ENCODE measurements at places on chromosomes 13 and 19.
A peak's percentile ranks its signal among the peaks of the same experiment; 100 is the strongest.

GRCh38 chr13:79128158-79128557 lies 277.9 kb downstream of the RBM26 start:
- DNase-seq = peak; percentile 74

DNA sequence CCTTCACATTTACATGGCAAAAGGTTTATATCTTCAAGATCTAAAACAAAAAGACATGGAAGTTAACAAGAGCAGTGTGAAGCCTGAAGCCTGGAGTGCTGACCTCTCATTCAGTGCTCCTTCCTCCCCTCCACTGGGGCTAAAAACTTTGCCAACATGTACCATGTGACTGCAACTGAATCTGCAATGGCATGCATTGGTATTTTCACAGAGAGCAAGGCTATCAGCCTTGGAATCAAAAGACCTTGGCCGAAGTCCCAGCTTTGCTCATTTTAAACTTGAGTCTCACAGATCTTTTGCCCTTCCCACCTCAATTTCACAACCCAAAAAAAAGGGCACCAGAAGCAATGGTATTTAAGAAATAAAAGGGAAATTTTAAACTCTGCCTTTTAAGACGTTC lies 325.1 kb downstream of the DCT start:
- DNase-seq = peak; percentile 73

- DNase-seq = no peak
Measured at GRCh38 chr19:15169541-15170285, 31.1 kb downstream of the NOTCH3 start.

GRCh38 chr19:36089847-36090246 lies 21.1 kb upstream of the OVOL3 start:
- DNase-seq = no peak

GRCh38 chr13:74274916-74275315 lies 140.7 kb upstream of the KLF12 start:
- peak; percentile 44 for DNase-seq

DNA sequence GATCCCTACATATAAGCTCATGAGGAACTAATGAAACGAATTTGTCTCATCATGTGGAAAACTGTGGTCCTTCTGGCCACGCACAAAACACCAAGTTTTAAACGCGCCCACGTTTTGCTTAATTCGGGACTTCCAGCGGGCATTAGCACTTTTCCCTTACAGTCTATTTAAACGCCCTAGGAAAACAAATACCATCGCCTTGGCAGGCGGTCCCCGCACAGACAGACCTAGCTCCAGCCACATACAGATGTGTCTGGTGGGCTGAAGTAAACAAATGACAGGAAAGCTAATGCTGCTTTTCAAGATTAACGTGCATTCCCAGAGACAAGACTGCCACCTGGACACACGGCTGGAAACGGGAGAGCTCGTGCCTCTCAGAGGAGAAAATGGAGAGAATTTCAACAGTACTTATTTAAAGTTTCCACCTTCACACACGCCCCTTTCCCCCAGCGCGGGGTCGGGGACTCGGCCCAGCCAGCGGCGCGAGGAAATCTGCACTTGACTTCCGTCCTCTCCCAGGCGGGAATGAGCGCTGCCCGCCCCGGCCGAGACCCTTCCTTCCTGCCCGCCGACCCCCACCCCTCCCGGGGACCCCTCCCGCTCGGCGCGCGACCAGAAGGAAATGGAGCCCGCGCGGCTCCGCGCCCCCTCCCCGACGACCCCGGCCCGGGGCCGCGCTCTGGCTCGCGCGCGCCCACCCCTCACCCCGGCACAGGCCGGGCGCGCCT lies 931 bp downstream of the USP12 start:
- DNase-seq = no peak

GRCh38 chr13:24659239-24659638 lies 21.0 kb upstream of the ATP12A start:
- DNase-seq = no peak

DNA sequence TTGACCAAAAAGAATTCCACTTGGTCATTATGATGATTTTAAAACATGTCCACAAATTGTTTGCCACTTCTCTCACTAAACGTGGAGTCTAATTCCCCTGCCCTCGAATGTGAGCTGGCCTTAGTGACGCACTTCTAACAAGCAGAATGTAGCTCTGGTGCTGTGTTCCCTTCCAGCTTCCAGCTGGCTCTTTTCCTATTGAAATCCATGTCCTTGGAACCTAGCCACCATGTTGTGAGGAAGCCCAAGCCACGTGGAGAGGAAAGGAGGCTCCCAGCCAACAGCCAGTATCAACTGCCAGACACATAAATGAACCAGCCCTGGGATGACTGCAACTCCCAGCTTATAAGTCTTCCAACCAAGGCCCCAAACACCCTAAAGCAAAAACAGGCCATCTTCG lies 23.6 kb upstream of the CEBPA start:
- peak; percentile 72 for DNase-seq

DNA sequence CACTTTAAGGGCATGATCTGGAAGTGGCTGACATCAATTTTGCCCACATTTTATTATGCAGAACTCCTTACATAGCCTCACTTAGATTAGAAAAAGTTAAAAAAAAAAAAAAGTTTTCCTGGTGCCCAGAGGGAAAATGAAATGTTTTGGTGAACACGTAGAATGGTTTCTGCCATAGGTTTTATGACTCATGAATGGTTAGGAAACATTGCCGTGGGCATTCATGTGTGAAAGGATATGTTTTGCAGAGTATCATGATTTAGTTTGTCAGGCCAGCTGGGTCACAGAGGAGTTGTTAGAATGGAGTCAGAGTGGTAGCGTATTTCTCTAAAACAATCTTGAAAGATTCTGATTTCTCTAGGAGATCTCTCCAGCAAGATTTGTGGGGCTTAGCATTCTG lies 133.8 kb downstream of the MRPL57 start:
- peak; percentile 64 for DNase-seq

DNA sequence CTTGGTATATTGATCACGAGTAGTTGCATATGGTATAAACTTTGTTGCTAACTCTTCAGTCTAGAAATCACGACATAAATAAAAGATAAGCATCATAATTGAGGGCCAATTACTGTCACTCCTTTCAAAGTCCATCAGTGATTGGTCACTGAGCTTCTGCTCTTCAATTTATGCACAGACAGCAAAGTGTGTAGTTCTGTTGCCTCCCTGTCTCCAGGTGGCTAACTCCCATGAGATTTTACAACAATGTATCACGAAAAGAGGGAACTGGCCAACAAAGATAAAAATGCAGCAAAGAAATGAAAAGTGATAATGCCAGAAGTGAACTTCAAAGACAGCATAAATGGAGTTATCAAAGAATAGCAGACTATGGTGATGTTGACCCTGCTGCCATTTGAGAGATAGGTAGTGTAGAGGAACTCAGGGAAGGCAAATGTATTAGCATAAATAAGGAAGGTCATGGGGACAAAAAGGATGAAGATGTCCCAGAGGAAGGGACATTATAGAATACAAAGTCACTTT lies 12.7 kb upstream of the TNFSF14 start:
- DNase-seq = no peak

DNA sequence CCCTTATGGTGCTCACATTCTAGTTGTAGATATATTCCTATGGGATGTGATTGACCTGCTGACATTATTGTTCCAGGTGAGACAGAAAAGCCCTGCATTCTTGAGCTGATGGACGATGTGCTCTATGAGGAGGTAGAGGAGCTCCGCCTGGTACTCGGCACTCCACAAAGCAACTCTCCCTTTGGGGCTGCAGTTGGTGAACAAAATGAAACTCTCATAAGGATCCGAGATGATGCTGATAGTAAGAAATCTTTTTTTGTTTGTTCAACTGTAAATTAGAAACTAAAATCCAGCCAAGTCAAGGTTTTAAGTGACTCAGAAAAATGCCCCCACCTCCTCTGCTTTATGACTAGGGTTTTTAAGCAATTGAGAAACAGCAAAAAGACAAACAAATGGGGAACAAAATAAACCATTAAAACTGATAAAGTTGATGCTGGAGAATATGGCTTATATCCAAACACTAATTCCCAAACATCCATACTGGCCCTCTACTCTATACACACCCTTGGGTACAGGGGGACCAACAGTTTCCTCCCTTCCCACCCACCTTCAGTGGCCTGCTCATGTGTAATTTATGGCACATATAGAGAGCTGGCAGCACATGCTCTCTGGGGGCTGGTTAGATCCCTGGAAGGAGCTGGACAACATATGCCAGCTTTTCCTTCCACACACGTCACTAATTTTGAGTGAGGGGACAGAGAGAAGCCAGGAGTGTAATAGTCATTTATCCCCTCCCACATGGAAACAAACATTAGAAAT lies 139.6 kb downstream of the STOML3 start:
- DNase-seq = no peak

DNA sequence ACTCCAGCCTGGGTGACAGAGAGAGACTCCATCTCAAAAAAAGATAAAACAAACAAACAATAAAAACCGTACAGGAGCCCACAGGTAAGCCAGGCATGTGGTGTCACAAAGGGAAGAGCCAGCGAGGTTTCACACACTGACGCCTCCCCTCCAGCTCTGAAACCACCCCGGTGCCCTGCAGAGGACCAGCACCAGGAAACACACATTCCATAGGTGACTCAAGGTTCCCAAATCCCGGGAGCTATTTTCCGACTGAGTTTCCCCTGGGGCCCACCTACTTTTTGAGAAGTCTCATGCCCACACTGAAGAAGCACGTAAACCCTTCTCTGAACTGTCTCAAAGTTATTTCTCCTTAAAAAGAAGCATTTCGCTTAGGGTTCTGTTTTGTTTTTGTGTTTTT lies 40.3 kb downstream of the RHPN2 start:
- DNase-seq = no peak

DNA sequence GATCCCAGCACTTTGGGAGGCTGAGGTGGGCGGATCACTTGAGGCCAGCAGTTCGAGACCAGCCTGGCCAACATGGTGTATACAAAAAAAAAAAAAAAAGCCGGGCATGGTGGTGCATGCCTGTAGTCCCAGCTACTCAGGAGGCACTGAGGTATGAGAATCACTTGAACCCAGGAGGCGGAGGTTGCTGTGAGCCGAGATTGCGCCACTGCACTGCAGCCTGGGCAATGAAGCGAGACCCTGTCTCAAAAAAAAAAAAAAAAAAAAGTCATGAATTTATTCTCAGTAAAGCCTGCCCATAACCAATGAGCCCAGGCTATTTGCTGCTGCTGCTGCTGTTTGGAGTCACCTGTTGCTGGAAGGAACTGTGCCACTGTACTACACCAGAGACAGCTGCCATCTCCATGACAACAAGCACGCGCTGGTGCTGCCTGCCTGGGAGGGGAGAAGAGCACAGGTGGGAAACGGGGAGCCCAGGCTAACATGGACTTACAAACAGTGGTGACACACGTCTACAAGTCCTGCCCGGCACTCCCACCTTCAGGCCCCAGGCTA lies 11.3 kb downstream of the ZFR2 start:
- no peak for DNase-seq

GRCh38 chr13:51328488-51328887 lies 11.0 kb upstream of the SERPINE3 start:
- no peak for DNase-seq

DNA sequence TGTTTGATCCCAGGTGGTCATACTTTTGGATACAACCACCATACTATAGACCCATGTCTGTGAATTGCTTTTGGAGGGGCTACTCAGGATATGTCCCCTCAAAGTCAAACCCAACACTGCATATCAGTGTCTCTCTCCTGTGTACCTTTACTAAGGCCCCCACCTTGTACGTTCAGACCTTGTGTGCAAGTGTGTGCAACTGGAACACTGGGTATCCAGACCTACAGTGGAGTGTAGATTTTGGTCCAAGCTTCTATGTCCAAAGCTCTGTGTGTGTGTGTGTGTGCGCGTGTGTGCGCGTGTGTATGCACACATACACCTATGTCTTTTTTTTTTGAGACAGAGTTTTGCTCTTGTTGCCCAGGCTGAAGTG lies 18.0 kb downstream of the KLK2 start:
- DNase-seq = no peak

DNA sequence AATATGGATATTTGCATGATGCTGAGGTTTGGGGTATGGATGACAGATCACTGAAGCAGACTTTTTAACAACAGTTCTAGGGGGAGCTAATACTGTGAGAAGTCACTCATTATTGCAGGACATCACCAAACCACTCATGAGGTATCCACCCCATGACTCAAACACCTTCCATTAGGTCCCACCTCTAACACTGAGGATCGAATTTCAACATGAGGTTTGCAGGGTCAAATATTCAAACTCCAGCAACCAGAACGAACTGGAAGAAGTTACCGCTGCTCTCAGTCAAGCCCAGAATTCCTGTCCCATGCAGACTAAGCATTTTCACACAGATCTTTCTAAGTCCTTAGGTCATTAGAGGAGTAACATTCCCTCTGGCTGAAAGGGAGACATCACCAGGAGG lies 758.9 kb downstream of the UQCRFS1 start:
- DNase-seq = peak; percentile 76

DNA sequence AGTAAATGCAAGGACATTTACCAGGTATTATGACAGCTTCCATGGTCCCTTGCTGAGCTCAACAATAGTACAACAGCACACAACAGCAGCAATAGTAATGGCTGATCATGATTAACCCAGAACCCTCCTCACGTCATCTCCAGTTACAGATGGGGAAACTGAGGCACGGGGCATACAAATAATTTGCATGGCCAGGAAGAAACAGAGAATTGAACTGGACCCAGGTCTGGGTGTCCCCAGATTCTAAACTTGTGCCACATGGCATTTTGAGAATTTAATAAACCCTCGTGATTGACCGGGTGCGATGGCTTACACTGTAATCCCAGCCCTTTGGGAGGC lies 7.2 kb downstream of the MAST3 start:
- DNase-seq = no peak

DNA sequence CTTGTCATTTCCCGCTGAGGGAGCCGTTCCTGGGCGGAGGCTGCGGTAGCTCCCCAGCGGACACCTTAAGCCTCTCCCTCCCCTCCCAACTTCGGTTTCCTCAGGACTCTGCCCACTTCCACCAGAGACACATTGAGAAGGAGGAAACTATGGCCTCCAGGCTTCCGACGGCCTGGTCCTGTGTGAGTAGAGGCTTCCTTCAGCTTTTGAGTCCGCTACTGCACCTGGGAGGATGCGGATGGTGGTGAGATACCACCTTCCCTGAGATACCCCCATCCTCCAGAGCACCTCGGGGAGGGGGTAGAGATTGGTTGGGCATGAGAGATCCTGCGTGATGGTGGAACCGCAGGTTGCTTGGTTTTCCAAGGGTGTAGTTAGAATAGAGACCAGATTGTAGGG lies 955 bp downstream of the ZNF274 start:
- no peak for DNase-seq

DNA sequence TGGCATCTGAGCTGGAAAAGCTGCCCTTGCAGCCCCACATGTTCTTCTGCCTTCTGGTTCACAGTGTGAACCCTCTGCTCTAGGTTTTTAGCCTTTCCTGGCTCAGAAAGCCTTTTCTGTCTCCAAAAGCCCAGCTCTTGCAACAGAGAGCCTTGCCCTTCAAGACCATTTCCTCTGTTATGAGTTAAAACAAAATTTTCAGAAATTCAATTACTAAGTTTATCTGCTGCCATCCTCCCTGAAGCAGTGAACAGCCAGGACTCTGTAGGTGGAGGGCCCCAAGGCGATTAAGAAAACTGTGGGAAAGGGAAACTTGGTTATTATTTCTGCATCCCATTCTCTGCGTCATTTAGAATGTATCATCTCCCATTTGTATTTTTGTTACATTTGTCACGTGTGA lies 18.8 kb downstream of the FAM124A start:
- no peak for DNase-seq

GRCh38 chr19:55253842-55254624 lies 4.8 kb downstream of the PPP6R1 start:
- DNase-seq = no peak
